ENCODE measurements at places on chromosomes 2 and 18.

- DNase-seq, result no peak
Measured at GRCh38 chr18:63302636-63303405, 16.7 kb downstream of the BCL2 start.

- peak; percentile 27 for DNase-seq
Measured at GRCh38 chr2:64485961-64486360, 32.0 kb downstream of the LGALSL start.

- no peak for DNase-seq
Measured at GRCh38 chr2:217108086-217108485, 248.2 kb upstream of the TNP1 start.

GRCh38 chr2:217077831-217078407 is 218.1 kb upstream of the TNP1 start:
- DNase-seq, result no peak

- DNase-seq, result no peak
Measured at GRCh38 chr2:71551631-71551915, 98.2 kb downstream of the DYSF start.

DNA sequence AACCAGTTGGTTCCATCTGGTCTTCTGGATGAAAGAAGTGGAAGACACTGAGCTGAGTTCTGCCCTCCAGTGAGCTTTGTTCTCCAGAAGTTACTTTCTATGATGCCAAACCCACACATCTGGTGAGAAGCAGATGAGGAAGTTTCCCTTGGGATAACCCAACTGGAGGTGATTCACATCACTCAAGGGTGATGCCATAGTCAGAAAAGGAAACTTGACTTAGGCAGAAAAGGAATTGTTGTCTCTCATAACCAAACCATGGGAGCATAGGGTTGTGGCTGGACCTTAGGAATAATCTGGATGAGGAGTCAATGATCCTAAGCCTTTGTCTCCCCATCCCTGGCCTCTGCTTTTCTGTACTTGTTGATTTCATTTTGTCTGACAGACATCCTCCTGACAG is 43.7 kb downstream of the CDC42EP3 start:
- DNase-seq, result no peak

DNA sequence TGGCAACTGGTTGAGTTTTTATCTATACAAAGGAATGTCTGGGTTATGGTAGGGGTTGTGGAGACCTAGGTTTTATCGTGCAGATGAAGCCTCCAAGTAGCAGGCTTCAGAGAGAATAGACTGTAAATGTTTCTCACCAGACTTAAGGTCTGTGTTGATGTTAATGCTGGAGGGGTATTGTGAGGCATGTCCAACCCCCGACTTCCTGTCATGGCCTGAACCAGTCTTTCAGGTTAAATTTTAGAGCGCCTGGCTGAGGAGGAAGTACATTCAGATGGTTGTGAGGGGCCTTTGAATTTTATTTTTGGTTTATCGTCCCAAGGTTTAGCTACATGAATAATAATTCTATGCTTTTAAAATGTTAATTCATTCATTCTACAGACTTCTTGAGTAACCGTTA is 435.1 kb downstream of the DLGAP1 start:
- no peak for DNase-seq

GRCh38 chr2:26670931-26671460 is 21.5 kb upstream of the KCNK3 start:
- DNase-seq, result no peak

DNA sequence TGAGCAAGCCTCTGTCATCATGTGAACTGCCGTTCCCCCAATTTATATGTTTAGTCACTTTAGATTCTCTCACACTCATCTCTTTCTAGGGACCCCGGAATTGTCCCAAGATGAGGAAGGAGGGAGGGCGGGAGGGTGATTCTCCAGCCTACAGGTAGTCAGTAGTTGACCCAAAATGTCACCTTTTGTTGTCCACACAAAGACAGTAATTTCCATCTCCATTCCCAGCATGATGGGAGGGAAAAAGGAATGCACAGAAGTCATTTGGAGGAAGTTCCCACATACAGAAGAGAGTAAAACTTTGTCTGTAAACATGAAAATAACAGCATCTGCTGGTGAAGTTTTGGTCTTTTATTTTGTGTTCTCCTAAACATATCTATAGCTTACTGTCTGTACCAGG is 222.9 kb downstream of the KLHL29 start:
- no peak for DNase-seq

GRCh38 chr2:209189893-209190292 is 234.0 kb upstream of the MAP2 start:
- no peak for DNase-seq

- no peak for DNase-seq
Measured at GRCh38 chr2:158761621-158762020, 33.5 kb upstream of the DAPL1 start.

- DNase-seq, result no peak
Measured at GRCh38 chr18:2340335-2340734, 231.0 kb downstream of the METTL4 start.

DNA sequence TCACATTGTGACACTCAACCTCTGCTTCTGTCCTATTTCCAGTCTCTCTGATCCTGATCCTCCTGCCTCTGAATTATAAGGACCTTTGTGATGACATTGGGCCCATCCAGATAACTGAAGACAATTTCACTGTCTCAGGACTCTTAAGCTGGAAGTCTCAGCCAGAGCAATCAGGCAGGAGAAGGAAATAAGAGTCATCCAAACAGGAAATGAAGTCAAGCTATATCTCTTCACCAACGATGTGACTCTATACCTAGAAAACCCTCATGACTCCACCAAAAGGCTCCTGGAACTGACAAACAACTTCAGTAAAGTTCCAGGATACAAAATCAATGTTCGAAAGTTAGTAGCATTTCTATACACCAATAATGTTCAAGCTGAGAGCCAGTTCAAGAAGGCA is 29.3 kb upstream of the TWIST2 start:
- no peak for DNase-seq

- DNase-seq, result no peak
Measured at GRCh38 chr2:177756336-177756735, 316.2 kb downstream of the PDE11A start.

DNA sequence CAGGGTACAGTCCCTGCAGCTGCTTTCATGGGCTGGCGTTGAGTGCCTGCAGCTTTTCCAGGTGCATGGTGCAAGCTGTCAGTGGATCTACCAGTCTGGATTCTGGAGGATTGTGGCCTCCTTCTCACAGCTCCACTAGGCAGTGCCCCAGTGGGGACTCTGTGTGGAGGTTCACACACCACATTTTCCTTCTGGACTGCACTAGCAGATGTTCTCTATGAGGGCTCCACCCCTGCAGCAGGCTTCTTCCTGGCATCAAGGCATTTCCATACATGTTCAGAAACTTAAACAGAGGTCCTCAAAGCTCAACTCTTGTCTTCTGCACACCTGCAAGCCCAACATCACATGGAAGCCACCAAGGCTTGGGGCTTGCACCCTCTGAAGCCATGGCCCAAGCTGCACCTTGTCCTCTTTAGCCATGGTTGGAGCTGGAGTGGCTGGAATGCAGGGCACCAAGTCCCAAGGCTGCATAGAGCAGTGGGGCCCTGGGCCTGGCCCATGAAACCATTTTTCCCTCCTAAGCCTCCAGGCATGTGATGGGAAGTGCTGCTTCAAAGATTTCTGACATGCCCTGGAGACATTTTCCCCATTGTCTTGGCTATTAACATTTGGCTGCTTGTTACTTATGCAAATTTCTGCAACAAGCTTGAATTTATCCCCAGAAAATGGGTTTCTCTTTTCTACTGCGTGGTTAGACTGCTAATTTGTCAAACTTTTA is 250.2 kb upstream of the COPS8 start:
- DNase-seq, result no peak

- DNase-seq, result no peak
Measured at GRCh38 chr2:31082002-31082401, 56.2 kb downstream of the GALNT14 start.

DNA sequence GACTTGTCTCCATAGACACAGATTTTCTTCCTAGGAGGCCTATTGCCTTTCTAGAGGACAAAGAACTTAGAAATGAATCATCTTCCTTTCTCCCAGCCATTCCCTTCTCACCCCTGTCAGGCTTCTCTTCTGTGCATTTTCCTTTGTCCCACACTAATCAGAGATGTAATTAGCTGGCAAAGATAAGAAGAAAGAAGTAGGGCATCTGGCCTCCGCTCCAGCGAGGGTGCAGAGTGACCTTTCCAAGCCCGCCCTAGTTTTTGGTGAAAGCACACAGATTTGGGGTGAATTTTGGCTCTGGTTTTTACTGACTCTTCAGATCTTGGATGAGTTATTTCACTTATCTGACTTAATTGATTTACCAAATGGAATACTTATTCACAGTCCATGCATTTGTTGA is 626.5 kb downstream of the ZEB2 start:
- no peak for DNase-seq
